GM12865 (cell line): ENCODE measurements at places on chromosomes 16 and 17.

- peak; percentile 72 for DNase-seq
Observed at GRCh38 chr16:20300312-20301097, 26.8 kb downstream of the GP2 start.

DNA sequence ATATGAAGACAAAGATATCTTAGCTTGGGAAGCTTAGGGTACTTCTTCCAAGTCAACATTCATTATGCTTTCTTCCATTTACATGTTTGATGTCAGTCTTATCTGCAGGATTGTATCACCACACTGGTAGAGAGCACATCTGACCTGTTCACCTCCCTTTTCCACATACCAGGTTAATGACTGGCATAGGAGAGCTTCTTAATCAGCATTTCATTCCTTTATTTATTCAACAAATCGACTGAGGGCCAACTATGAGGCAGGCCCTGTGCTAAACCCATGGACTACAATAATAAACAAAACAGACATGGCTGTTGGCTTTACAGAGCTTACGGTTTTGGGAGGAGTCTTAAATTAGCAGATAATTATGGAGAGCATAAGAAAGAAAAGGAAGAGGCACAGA lies 378.1 kb upstream of the CDH11 start:
- DNase-seq, result no peak

DNA sequence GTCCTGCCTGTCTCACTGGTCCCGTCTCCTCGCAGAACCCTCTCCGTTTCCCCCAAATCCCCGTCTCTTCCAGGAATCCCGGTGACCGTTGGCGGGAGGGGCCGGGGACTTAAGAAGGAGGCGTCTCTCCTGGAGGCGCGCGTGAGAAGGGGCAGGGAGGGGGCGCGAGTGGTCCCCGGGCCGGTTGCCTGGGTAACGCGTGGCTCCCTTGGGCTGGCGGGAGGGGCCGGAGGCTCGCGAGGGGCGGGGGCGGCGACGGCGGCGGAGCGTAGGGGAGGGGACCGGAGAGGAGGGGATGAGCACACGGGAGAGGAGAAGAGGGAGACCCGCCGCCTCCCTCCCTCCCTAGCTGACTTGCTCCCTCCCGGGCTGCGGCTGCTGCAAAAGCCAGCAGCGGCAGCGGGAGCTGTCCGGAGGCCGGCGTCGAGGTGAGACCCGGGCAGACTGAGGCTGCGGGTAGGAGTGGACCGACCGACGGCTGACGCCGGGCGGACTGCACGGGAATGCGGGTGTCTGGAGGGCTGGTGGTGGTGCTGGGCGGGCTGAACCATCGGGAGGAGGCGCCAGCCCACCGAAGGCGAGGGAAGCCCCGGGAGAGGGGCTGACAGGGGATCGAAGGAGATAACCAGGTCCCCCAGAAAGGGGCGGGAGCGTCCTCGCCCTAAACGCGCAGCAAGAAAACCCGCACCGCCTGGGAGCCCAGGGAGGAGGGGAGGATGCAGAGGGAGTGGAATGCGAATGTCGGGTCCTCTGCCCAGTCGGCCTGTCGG lies at the start of gene PRRT2:
PRRT2 (plus strand) TSS at position 298 of the 770 bp plus-strand sequence. CDS start 862 bp downstream, outside the sequence.
- DNase-seq, result peak; percentile 38

DNA sequence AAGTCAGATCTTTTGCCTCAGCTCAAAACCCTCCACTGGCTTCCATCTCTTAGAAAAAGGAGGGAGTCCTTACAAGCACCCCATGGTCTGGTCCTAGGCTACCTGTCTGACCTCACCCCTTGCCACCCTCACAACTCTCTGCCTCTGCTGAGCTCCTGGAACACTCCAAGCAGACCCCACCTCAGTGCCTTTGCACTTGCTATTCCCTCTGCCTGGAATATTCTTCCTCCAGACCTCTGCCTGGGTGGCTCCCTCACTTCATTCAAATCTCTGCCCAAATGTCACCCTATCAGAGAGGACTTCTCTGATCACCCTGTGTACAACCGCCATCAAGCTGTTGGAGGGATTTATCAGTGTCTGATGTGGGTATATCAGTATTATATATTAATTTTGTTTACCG lies 37.4 kb downstream of the PMFBP1 start:
- no peak for DNase-seq

DNA sequence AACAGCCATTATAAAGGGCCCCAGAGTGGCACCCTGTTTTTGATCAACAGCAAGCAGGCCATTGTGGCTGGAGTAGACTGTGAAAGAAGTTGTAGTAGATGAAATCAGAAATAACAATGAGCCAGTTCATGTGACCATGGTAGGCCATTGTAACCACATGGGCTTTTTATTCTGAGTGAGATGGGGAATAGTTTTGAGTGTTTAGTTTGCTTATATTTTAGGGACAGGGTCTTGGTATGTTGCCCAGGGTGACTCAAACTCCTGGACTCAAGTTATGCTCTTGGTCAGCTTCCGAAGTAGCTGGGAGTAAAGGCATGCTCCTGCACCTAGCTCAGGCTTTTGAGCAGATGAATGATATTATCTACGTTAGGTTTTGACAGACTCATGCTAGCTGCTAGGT lies 12.0 kb downstream of the CBFB start:
- no peak for DNase-seq

DNA sequence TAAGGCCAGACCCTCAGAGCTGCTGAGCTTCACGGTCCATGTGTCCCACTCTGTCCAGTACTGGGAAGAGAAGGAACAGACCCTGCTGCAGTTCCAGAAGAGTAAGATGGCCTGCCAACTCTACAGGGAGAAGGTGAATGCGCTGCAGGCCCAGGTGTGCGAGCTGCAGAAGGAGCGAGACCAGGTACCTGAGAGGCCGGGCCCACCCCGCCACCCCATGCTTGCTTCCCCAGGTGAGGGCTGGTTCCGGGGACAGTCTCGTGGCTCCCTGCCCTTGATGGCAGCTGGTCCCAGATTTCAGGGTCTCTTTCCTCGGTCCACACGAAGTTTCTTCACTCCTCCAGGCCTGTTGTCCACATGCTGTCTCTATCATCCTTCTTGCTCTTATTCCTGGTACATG lies 20.9 kb downstream of the CARD14 start:
- DNase-seq, result no peak

GRCh38 chr17:37081287-37081686 lies 132.5 kb downstream of the AATF start:
- DNase-seq, result no peak

DNA sequence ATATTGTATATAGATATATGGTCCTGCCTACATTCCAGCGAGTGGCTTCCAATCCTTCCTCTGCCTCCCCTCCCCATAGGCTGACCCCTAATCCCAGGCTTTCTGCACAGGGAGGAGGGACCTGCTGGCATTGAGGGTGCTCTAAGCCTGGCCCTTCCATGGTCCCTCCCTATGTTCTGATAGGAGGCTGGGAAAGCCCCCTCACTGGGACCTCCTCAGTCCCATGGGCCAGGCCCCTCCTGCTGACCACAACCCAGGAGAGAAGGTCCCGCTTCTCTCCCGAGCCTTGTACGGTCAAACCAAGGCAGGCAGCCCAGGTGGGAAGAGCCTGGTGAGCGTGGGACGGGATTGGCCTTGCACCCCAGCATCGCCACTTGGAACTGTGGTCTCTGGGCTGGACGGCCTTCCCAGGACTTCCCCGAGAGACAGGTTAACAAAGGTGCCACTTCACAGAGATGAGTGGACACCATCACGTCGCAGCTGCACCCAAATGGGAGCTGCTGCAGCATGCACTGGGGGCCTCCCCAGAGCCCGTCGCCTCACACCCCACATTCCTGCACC lies 859 bp downstream of the ALDH3A1 start:
- no peak for DNase-seq

GRCh38 chr17:36679815-36680467 lies 78.6 kb downstream of the MRM1 start:
- DNase-seq, result no peak

GRCh38 chr16:57475711-57476339 lies 10.5 kb downstream of the DOK4 start:
- DNase-seq, result peak; percentile 88

GRCh38 chr16:52309446-52310416 lies 237.2 kb downstream of the TOX3 start:
- DNase-seq, result no peak
